Left lung (tissue), 14 donors: ENCODE measurements at places on chromosomes 3 and 15. TPM values are rescaled to one million over a fixed set of nuclear protein-coding genes. Genes with fewer than 3 reads are reported as not detected.

PXYLP1 gene
- total RNA-seq: 14.3 TPM

CHST2 gene
- 7.7 TPM for total RNA-seq

DNA sequence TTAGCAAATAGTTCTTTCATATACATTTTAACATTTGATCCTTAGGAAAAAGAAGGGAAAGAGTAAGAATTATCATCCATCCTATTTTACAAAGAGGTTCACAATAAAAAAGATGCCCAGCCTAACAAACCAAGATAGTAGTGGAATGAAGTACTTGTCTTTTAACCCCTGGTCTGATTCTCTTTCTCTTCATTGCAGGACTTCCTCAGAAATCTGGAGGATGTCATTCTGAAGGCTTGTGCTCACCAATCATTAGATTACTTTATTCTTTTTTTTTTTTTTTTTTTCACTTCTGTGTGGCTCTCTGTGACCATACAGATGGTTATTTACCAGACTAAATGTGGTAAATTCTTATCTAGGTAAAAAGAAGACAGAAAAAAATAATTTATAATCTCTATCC, 7.0 kb downstream of the HDGFL3 start:
- H3K4me3 ChIP-seq: no peak overlapping the region
- H3K27me3 ChIP-seq: no peaks in the 10 kb centered on the region
- H3K36me3 ChIP-seq: peaks cover 3% of the 10 kb centered on the region
- H3K4me1 ChIP-seq: peaks cover 9% of the 10 kb centered on the region

GRCh38 chr3:81302045-81302444, 459.4 kb downstream of the GBE1 start:
- H3K4me1 ChIP-seq: no peaks in the 10 kb centered on the region
- H3K27ac ChIP-seq: no peak overlapping the region
- H3K36me3 ChIP-seq: no peaks in the 10 kb centered on the region
- DNase-seq: no peak
- no peak overlapping the region for H3K4me3 ChIP-seq

DNA sequence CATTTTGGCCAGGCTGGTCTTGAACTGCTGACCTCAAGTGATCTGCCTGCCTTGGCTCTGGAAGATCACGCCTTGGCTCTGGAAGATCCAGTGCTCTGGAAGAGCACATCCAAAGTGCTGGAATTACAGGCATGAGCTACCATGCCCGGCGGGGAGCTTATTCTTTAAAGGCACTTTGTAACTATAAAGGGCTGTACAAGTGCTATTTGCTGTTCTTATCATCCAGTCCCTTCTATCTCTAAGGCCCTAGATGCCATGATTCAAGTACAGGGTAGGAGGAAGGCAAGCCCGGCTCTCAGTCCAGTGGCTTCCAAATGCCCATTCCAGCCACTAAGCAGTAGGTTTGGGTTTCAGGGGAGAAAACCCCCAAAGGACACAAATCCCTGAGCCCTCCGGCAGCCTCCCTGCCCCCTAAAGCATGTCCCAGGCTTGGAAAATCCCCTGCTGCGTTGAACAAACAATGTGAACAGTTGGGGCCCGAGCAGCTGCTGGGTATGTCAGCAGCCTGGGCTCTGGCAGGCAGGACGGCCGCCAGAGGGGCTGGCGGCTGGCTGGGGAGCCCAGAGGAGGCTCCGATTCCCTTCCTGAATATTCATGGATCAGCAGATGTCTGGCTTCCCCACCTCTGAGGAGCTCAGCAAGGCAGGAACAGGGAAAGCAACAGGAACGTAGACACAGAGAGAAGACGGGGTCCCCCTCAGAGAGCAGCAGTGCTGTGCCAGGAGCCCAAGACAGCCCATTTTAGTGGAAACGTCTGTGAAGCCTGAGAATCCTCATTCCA, 7.7 kb downstream of the IGDCC4 start:
- no peak for DNase-seq
- no peaks in the 10 kb centered on the region for H3K4me1 ChIP-seq
- no peak overlapping the region for H3K27ac ChIP-seq
- H3K36me3 ChIP-seq: no peaks in the 10 kb centered on the region
- H3K4me3 ChIP-seq: no peak overlapping the region

GRCh38 chr3:43907508-43907858, 216.7 kb downstream of the ABHD5 start:
- no peaks in the 10 kb centered on the region for H3K4me1 ChIP-seq
- H3K4me3 ChIP-seq: no peak overlapping the region
- no peak overlapping the region for H3K27ac ChIP-seq
- no peak for DNase-seq
